NCI-H187 (cell line): ENCODE measurements at places on chromosomes 16 and 17.

DNA sequence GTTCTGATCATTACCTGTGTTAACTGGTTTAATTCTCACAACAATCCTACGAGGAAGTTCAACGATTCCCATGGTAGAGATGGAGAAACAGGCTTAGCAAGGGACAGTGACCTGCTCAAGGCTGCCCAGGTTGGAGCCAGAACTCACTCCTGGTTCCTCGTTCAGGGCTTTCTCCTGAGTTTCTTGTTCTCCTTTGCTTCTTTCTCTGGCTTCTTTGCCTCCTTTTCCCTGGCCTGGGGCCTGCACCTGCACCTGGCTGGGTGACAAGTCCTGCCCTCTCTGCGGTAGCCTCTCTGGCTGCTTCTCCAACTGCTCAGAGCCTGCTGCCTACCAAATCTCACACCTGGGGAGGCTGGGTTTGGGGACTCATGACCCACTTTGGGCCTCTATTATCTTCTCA, 2.8 kb downstream of the CCL22 start:
- DNase-seq, result no peak

DNA sequence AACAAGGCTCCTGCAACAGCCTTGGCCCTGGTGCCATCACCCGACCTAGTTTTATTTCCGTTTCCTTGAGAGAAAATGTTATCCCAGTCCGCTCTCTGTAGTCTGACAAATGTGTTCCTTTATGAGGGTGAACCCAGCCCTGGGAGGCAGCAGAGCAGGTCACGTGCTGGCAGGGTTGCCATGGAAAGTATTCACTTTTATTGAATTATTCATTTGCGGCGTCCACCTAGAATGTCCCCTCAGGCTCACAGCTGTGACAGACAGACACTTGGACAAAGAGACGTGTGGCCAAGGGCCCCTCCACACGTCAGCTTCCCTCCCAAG, 90.0 kb downstream of the WSCD1 start:
- DNase-seq, result no peak

GRCh38 chr17:79033741-79034501, 10.0 kb downstream of the C1QTNF1 start:
- DNase-seq, result no peak

GRCh38 chr17:40321961-40322357, 13.0 kb downstream of the RARA start:
- no peak for DNase-seq

GRCh38 chr17:34435182-34435928, 72.3 kb upstream of the CCL1 start:
- no peak for DNase-seq

DNA sequence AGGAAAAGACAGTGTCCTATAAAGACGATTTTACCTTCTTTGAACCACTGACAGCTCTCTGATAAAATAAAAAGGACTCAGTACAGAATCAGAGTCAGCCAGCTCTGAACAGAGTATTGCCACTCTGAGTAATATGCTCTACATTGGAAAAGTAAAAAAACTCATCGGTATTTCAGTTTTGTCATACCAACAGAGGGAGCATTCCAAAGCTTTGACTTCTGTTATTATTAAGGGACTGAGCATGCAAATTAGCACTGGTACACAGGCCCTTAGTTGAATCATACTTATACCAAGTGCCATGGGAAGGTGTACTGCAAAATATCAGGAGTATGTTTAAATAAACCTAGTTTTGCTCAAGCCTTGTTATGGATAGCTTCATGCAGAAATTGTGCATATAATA, 509.0 kb upstream of the KIF2B start:
- no peak for DNase-seq

DNA sequence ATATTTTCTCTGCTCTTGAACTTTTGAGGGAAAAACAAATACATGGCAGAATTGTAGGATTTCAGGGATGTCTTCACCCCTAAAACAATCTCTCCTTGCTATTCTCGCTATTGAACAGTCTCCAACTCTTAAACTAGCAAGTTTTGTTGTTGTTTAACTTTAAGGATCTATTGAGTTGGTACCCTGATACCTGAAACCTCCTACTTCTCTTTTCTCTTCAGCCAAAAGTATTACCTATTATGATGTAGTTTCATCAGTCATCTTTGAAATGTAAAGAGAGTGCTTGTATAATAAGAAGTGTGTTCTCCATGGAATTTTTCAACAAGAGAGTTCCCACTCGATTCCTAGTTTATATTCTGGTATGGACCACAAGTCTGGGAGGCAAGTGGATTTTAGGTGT, 211.6 kb upstream of the TBX2 start:
- no peak for DNase-seq

- no peak for DNase-seq
These were observed 21.0 kb upstream of the YWHAE start for GRCh38 chr17:1420981-1421380.

- no peak for DNase-seq
These were observed 5.8 kb upstream of the IL17C start for GRCh38 chr16:88632587-88632930.

DNA sequence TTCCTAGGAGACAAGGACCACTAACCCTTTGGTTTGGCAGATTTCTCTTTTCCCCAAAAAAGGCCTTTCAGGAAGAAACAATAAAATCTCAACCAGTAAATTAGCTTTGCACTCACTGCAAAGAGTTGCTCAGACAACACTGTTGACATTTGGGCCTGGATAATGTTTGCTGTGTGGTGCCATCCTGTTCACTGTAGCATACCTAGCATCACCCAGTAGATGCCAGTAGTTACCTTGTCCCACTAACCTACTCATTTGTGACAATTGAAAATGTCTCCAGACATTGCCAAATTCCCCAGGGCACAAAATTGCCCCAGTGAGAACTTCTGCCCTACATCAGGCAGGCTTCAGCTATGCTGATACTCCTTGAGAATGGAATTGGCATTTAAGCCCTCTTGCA, 177.0 kb upstream of the ERCC4 start:
- DNase-seq, result no peak

- no peak for DNase-seq
These were observed 232.1 kb upstream of the CACNG5 start for GRCh38 chr17:66602659-66603384.
